ENCODE measurements at places on chromosomes 4 and X.

GRCh38 chrX:2656257-2656836 is 34.7 kb upstream of the CD99 start:
- DNase-seq, result no peak

- no peak for DNase-seq
Observed at GRCh38 chr4:10100734-10101216, 15.8 kb downstream of the WDR1 start.

GRCh38 chr4:15656038-15656470 is 897 bp upstream of the FBXL5 start:
- DNase-seq, result no peak

- no peak for DNase-seq
Observed at GRCh38 chr4:74934016-74934831, 1.3 kb downstream of the PARM1 start.
